ENCODE measurements at places on chromosomes 3 and 15.

DNA sequence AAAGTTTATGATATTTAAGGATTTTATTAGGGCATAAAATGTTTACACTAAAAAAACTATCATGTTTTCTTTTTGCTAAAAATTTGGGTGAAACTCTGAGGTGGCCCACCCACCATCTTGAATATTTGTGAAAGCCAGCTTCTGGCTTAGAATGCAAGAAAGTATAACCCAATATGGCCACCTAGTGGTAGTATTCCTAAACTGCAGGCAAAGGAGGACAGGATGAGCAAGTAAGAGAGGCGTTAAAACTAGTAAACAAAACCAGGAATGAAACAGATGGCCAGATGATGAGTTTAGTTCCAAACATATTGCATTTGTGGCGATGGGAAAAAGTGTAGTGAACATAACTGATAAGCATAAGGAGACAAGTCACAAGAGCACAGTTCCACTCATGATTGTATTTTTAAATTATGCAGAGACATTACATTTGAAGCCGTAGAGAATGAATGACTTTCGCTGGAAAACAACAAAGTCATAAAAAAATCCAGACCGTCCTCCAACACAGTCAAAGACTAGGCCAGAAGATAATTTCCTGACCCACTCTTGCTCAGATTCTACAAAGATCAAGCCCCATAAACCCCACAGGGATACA lies 103.3 kb upstream of the PRTG start:
- DNase-seq: peak; percentile 93

DNA sequence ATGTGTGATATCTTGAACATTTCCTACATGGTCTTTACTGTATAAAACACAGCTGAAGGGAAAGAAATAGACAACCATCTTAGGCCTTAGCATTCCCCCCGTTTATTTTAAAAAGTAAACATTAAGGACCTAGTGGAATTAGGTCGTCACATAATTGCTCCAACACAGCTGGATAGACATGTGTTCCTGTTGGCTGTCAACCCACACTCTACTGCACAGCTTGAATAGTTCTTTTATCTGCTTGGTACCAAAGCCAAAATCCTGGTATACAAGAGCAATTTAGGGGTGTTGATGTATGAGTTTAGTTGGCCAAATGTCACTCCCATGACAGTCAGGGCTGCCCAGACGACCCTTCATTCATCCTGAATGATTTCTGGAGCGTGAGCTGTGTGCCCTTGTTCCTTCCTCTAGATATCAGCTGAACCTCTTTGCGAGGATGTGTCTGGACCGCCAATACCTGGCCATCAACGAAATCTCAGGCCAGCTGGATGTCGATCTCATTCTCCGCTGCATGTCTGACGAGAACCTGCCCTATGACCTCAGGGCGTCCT lies 179.7 kb downstream of the ITPR1 start:
- no peak for DNase-seq

- DNase-seq: no peak
These were observed 156.2 kb upstream of the THRB start for GRCh38 chr3:24650839-24651238.

DNA sequence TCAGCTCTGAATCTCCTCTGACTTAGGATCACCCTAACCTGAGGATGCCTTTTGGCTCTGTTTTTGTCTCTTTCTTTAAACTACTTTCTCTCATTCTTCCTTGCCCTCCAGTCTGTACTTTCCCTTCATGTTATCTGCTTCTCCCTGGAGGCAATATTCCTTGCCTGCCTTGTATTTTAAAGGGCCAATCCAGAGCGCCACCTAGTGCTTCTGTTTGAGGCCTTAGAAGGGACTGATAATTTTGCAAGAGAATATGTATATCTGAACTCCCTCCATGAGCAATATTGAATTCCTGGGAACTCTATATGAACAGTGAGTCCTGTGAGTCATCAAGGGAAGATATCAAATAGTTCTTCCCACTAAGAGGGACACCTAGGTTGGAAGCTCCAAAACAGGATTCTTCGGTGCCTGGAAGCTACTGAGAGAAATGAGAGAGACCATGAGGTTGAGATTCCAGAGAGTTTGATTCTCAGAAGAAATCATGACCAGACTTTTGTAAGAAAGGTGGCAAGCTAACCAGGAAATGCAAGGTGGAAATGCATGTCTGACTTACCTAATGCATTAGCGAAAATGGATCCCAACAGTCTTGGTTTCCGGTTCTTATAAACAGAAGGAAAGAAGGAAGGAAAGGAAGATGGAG lies 203.8 kb upstream of the CD96 start:
- DNase-seq: peak; percentile 93

DNA sequence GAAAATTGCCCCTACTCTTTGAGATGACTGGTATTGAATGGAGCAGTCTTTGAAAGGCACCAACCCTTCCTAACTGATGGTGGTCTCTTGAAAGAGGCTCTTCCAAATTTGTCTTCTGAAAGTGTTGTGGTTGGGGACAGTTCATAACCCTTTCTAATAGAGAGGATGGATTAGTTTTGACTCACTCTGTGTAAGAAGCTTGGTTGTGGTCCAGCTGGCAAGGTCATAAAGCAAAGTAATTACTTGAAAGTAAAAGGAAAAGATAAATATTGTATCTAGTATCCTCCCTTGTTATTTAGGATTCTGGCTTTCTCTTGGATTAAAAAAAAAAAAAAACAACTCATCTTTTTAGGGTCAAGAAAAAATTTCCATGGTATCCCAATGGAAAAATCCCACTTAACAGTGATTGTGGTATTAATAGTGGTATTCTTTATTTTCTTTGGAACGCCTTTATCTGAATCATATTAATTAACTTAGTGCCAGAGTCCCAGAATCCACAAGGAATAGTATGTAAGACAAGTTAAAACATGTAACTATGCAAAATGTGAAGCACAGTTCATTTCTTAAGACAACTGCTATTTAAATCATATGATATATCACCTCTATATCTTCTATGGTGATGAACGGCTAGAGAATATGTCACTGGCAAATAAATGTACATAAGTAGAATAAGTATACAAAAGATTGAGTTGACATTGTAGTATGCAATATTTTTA lies 469.3 kb upstream of the CDIN1 start:
- peak; percentile 53 for DNase-seq

- DNase-seq: no peak
These were observed 137.4 kb downstream of the SV2B start for GRCh38 chr15:91237445-91237844.

DNA sequence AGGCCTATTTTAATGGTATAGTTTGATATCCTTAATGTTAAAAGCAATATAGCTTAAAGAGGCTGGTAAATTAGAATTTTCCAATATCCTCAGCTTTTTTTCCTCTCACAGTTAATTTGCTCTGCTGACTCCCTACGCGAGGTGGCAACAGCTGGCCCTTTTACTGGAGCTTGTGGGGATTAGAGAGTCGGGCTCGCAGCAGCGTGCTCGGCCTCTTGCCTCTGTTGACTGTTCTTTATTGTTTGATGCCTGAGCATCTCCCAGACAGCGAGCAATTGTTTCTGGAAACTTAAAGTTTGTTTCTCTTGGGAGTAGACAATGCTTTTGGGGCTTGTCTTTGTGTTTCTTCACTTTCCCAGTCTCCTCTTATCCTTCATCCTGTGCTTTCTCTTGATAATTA lies 80.8 kb downstream of the OPA1 start:
- no peak for DNase-seq

DNA sequence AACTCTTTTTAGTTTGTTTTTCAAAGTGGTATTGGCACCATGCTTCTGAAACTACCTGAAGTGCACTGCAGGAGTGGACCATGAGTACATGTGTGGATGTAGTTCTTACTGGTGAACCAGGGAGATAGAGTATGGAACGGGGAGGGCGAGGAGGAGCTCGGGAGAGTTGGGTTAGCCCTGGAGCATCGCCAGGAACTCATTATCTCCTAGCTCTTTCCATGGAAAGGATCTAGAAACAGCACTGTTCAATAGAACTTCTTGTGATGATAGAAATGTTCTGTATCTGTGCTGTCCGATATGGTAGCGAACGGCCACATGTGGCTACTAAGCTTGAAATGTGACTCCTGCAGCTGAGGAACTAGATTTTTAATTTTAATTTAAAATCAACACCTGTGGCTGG lies 47.3 kb downstream of the VGLL4 start:
- DNase-seq: peak; percentile 23

DNA sequence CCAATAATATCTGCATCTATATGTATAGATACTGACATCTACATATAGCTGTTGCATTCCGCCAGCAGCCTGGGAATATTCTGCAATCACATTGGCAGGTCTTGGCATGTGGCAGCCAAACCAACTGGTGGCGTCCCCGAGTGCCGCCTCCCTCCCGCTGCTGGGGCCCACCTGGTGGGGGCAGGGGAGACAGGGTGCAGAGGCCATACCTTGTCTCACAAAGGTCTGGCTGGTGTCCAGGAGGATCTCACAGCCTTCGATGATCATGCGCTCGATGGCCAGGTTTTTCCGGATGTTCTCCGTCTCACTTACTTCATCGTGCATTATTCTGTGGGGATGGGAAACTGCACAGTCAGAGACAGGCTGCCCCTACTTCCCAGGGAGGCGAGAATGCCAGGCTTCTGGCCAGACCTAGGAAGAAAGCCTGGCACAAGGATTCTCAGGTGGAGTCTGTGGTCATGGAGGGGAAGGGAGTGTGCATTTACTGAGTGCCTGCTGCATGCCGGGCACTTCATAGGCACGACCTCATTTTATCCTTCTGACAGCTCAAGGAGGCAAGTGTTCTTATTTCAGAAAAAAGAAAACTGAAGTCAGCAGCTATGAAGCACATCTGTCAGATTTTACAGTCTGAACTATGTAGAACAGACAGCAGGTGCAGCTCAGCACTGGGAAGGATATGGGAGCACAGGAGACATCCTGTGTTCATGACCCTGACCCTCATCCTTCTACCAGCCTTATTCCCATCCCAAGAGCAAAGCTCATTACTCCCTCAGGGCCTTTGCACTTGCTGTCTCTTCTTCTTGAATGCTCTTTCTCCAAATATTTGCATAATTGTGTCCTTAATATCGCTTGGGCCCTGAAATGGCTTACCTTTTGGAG lies 62.8 kb downstream of the RASGRF1 start:
- no peak for DNase-seq

- no peak for DNase-seq
These were observed 478.3 kb upstream of the TPRG1 start for GRCh38 chr3:188693435-188693834.

DNA sequence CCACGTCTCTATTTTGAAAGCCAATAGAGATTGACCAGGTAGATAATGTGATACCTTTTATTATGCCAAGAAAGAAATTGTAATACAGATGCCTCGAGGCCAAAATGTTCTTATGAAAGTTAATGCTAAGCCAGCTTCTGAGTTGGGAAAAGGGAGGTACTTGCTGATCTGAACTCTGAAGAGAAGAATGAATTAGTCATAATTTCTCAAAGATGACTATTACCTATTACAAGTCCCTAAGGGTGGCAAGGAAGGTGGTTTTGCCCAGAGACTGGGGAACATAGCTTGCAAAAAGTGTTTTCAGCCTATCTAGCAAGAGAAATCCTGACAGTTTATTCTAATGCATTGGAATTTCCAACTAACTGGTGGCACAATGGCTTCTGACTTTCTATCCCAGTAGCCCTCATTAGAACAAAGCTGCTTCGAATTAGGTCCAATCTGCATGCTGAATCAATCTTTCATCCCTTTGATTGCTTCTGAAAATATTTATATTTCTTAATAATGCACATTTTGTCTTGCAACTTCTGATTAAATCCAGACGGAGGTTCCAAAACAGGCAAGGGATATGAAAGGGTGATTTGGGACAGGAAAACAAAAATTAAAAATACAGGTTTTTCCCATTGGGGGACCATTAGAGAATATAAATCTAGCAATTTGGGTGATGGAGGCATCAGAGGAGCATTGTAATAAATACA lies 17.7 kb upstream of the NR2F2 start:
- DNase-seq: no peak

DNA sequence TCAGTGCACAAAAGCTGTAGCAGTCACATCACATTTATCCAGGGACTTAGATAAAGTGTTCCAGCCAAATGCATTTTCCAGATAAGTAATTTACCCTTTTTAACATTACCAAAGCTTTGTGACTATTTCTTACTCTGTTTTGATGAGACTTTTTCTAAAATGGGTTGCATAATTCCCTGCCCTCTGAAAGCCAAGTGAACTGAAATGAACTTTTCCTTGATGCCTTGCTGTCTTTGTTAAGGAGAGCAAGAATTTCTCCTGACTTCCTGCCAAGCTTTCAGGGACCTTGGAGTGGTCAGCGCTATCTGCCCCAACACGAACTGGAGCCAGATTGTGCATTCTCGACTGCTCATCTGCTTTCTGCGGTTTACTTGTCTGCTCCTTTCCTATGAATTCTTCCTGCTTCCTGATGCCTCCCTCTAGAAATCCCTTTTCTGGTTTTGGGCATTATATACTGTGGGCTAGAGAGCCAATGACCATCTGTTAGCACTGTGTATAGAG lies 34.8 kb downstream of the EIF4E3 start:
- DNase-seq: peak; percentile 79

- peak; percentile 87 for DNase-seq
These were observed 72.5 kb downstream of the SNTN start for GRCh38 chr3:63724987-63725386.

DNA sequence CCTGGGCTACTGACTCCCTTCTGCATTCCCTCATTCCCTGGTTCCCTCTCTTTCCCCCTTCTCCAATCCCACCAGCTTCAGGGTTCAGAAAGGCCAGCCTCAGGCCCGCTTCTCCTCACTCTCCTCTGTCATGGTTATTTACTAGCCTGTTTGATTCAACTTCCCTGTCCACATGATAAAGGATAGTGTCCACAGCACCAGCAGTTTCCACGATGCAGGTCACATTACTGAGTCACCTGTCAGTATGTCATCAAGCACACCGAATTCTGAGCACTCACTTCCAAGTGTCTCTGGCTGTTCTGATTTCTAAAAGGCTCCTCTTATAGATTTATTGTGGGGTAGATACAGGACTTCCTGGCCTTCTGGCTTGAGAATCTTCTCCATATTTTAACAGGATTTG lies 96.6 kb upstream of the CTNNB1 start:
- DNase-seq: no peak

- no peak for DNase-seq
These were observed 296.1 kb downstream of the LRTM1 start for GRCh38 chr3:54631516-54632325.

DNA sequence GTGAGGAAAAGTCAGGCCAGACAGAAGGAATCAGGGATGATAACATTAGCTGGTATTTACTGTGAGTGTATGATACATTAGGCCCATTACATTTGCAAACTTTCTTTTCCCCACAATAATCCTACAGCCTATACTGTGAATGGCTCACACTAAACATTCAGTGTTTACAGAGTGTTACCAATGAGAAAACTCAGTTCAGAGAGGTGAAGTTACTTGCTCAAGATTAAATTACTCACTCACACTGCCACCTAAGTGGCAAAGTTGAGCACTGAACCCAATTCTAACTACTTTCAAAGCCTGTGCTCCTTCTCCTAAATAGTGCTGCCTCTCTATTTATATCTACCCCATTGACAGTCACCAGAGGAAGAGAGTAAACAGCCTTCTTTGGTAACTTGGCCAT lies 8.5 kb downstream of the XPC start:
- DNase-seq: peak; percentile 22

Measured in choroid plexus epithelial cell (primary cell).